Amniotic stem cell (primary cell): ENCODE measurements at places on chromosomes 7 and 10.

DNA sequence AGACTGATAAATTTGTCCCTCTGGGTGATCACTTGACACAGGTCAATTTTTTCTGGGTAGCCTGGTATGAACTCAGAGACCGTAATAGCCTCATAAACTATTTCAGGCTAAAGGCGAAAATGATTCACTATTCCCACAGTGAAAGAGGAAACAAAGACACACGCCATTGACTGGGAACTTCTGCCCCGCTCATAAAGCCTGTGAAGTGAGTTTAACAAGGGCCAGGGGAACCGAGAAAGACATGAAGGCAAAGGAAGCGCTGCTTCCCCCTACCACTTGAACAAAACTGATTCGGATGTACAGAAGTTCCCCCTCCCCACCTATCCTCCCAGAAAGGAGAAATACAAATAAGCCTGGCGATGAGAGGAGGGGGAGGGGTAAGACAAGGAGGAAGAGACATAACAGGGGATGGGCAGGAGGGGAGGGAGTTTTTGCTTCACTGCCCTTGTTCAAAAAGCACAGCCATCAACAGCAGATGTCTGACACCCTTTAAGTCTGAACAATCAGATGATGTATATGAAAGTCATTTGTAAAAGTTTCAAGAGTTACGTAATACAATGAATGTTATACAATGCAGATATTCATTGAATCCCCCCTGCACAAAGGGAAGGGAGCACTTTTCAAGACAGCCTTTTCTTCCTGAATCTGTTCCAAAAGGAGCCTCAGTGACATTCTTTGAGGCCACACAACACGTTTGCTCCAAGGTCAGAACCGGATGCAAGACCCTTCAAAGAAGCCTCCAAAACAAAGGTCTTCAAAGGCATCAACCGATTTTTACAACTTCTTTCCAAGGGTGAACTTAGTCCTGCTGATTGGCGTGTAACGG lies 734 bp downstream of the ABCB4 start:
- no peak for DNase-seq

DNA sequence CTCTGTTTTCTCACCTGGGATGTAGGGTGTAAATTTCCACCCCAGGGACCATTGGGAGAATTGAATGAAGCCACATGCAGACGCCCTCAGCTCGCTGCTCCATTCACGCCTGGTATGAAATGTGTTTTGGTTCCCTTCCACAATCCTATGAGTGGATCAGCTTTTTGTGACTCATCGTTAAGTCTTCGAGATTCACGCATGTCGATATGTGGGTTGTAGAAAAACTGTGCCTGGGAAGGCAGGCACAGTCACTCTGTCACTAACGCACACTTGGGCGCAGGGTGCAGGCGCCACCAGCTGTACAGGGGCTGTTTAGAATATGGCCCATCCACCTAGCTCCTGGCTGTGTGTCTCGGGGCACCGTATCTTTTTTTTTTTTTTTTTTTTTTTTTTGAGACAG lies 64.2 kb upstream of the SH2B2 start:
- no peak for DNase-seq

- DNase-seq = no peak
These were observed 302.9 kb upstream of the ZMIZ1 start for GRCh38 chr10:78765726-78766335.

GRCh38 chr7:137539111-137539715 lies 195.7 kb upstream of the PTN start:
- no peak for DNase-seq

GRCh38 chr7:117772421-117772820 lies 100.8 kb downstream of the CTTNBP2 start:
- DNase-seq = no peak

GRCh38 chr7:100124301-100125230 lies 2.2 kb upstream of the MBLAC1 start:
- no peak for DNase-seq

GRCh38 chr7:76310102-76310957 lies 7.9 kb downstream of the HSPB1 start:
- no peak for DNase-seq

GRCh38 chr10:76675951-76676587 lies 961.5 kb downstream of the KCNMA1 start:
- DNase-seq = peak; percentile 2

- DNase-seq = no peak
These were observed 22.4 kb upstream of the GPR146 start for GRCh38 chr7:1021931-1022330.

DNA sequence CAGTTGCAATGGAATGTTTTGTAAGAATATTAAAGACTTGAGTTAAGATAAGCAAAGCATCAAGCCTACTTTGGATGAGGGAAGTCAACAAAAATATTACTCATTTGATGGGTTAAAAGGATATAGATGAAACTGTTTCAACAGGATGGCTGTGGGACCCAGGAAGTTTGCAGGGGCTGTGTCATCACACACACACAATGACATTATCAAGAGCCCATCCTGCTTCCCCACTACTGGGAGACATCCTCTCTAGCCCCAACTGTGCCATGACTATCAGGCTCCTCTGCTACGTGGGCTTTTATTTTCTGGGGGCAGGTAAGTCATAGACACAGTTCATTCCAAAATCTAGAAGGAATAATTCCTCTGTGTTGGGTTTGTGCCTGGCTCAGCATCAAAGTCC lies 78.8 kb upstream of the PRSS1 start:
- no peak for DNase-seq

GRCh38 chr10:21995557-21995956 lies 8.0 kb downstream of the DNAJC1 start:
- DNase-seq = no peak

- peak; percentile 91 for DNase-seq
These were observed 16.8 kb downstream of the CALU start for GRCh38 chr7:128755819-128756476.

DNA sequence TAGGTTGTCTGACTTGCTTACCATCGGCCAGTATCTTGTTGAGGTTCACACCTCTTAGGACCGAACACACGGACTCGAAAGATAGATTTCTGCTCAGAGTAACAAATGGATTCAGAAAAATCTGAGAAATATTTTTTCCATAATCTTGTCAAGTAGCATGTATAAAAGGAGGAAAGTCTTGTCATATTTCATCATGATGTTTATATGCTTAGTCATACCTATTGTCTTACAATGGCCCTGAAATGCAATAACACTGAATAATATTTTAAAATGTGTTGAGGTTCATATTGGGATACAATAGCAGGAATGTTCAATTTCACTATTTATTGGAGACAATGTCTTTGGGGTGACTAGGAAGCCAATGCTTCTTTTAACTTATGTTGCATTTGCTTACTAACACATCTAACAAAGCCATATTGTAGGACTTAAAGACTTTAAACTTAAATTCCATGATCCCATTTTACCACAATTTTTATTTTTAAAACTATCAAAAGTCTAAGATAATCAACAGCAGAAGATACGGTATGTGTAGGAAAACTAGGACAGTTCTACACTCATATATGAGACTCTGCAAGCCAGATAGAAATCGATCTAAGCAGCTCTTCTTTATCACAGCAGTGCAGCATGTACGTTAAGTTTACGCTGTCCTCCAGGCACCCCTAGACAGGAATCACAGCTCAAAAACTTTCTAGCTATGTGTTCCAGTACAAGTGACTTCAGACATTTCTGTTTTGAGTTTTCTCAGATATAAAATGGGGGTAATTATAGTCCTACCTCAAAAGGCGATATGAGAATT lies 135.7 kb upstream of the CAV2 start:
- no peak for DNase-seq

- no peak for DNase-seq
These were observed 171.9 kb downstream of the RPS24 start for GRCh38 chr10:78205457-78206016.

- DNase-seq = no peak
These were observed 43.8 kb downstream of the MYO1G start for GRCh38 chr7:44935016-44935415.

DNA sequence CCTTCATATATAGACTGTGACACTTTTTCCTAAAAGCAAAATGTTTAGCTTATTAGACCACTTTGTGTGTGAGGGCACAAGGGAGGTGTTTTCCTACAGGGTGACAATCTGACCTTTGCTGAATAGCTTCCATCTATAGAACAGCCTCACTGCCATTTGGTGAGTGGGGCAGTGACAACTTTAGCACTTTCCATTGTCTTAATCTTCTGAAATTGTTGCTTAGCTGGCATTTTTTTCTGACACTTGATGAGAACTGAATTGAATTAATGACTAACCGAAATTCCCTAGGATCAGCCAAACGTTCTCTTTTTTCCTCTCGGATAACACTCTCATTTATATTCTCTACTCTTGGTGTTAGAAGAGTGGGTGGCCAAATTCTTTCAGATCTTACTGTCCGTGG lies 30.2 kb downstream of the KDM7A start:
- no peak for DNase-seq

DNA sequence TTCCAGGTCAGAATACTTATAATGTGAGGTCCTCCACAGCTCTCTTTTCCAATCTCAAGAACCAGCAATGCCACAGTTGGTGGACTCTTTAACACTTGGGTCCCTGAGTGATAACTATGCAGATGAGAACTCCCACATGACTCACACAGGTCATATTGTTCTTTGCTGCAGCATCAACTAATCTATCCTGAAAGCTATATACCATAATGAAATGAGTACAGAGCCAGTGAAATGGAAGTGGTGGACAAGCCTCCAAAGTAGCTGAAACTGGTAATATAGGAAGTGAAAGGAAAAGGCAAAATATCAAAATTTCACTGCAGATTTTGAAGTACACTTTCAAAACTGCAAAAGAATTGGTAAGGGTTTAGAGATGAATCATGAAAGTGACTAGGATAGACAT lies 45.6 kb downstream of the SORCS1 start:
- no peak for DNase-seq

DNA sequence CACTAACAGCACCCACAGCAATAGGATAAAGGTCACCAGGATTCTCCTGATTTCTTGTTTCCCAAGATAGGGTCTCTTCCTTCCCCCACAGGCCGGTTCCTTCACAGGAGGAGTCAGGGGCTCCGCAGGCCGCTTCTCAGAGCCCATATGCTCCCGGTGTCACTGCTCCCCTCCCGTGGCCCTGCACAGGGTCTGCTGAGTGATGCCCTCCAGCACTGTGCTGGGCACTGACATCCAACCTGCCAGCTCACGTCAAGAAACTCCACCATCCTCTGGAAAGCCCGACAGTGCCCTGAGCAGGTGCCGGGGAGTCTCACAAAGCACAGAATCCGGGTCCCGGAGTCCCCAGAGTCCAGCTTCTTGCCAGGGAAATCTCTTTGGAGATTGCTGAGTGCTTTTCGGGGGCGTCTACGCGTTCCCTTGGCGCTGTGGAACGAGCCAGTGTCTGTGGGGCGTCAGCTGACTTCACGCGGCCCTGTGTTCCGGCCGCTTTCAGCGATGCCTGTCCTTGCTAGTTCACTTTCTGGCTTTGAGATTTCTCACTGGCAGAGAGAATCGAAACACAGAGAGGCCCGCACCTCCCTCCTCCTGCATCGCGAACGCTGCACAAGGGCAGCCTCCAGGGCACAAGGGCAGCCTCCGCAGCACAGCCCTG lies 567.5 kb downstream of the DNAJB6 start:
- DNase-seq = no peak

DNA sequence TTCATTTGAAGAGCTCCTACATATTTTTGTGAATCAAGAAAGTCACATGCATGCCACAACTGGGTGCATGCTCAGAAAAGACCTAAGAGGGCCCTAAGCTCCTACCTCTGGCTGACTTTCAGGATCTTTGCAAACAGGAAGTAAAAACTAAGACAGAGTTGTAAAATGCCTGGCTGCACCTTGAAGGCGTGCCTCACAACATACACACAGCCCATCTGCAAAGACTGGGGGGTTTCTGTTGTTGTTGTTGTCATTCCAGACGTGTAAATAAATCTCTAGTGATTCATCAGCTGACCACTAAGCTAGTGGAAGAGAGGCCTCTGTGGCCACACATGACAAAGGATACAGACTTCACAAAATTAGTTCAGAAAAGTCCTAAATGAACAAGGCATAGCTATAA lies 31.8 kb downstream of the SMURF1 start:
- DNase-seq = no peak

DNA sequence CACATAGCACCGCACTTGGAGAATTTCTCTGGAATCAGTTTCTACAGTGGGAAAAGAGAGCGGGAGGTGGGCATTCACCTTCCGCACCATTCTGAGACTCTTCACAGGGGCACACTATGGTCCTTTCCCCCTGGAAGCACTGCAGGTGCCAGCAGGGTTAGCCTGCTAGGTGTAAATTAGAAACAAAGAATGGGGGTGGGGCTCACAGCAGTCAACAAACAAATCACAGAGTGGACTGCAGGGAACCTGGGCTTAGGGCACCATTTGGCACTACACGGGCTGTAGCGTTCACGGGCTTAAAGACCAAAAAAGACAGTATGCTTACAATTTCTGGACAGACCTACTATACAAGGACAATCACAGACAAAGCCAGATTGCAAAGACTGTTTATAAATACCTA lies 8.0 kb upstream of the PKD1L1 start:
- DNase-seq = no peak

GRCh38 chr7:38798552-38799267 lies 110.3 kb downstream of the VPS41 start:
- DNase-seq = no peak

DNA sequence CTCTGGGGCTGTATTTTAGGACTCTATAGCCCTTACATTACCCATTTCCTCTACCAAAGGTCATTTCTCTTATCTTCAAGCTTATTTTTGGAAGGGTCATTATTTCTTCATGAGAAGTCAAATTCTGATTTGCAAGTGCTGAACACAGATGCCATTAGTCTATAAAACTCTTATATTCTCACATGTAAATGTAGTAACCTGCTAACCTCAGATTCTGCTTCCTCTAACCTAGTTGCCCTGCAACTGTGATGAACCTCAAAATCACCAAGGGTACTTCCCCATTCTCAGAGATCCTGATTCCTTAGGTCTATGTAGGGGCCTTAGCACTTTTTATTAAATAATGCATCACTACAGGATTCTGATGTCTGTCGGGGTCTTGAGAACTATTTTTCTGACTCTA lies 6.3 kb downstream of the FAS start:
- no peak for DNase-seq

GRCh38 chr10:4804465-4804864 lies 21.5 kb upstream of the AKR1E2 start:
- no peak for DNase-seq

DNA sequence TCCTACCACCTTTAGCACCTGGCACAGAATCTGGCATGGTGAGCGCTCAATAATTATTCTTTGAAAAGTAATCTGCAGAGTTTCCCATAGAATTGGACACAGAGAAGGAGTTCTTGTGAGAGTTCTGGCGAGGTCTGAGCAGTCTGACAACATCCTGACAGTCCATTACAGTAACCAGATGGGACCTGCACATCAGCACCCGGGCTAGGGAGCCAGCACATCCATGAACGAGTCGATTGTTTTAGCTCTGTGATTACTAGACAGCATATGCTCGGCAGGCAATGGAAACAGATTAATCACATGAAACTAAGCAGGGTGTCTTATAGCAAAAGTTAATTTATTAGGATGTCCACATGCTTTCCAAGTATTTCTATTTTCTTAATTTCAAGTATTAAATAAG lies 96.7 kb downstream of the SEMA3D start:
- no peak for DNase-seq

GRCh38 chr7:52053525-52053924 lies 736.9 kb upstream of the COBL start:
- DNase-seq = no peak
